ENCODE measurements at places on chromosomes 6 and 20.

DNA sequence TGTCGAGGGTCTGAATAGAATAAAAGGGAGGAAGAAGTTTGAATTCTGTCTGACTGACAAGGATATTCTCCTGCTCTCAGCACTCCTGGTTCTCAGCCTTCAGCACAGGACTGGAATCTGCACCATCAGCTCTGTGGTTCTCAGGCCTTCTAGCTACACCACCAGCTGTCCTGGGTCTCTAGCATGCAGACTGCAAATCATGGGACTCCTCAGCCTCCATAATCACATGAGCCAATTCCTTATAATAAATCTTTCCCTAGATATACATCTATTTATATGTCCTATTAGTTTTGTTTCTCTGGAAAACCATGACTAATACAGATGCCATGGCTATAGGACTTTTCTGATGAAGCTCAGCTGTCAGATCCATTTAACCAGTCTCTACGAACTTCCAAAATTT, 132.8 kb upstream of the ECI2 start:
- H3K4me1 ChIP-seq: no peaks in the 10 kb centered on the region
- H3K4me3 ChIP-seq: no peak overlapping the region
- no peak overlapping the region for H3K27ac ChIP-seq
- no peaks in the 10 kb centered on the region for H3K36me3 ChIP-seq

DNA sequence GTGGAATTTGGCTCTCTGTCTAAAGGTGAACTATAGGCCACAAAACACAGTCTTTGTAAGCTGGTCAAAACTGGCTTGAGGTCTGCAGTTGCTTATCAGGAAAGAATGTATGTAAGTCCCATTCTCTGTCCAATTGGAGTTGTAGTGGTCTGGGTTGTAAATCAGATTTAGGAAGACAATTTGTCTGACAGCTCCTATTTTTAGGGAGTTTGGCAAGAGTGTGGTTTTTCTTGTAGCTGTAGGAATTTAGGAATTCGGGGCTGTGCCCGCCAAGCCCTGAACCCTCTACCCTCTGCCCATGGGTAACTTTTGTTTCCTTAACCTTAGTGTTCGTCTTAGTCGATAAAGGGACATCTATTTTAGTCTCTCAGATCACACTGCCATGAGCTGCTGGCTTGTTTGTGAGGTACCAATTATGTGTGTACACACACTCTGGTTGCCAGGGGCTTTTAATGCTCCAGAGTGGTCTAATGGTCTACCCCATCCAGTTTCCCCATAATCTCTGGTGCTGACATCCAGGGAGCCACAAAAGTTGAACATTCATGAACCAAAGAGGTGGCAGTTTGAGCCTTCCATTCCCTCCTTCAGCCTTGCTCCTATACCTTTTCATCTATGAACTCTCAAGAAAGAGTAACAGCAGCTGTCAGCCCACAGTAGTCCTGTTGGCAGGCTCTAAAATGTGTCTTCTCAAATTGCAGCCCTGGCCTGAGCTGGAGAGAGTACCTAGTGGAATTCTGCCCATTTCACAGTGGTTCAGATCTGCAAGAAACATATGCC, 93.0 kb downstream of the ANKRD6 start:
- no peak for DNase-seq
- H3K4me3 ChIP-seq: no peak overlapping the region
- no peak overlapping the region for H3K27ac ChIP-seq
- no peaks in the 10 kb centered on the region for H3K27me3 ChIP-seq
- H3K4me1 ChIP-seq: no peaks in the 10 kb centered on the region
- H3K36me3 ChIP-seq: no peaks in the 10 kb centered on the region

GRCh38 chr20:10415013-10415650, 18.9 kb downstream of the MKKS start:
- no peaks in the 10 kb centered on the region for H3K27me3 ChIP-seq
- no peak overlapping the region for H3K27ac ChIP-seq
- peaks cover 25% of the 10 kb centered on the region for H3K4me1 ChIP-seq
- DNase-seq: no peak
- peaks cover 4% of the 10 kb centered on the region for H3K36me3 ChIP-seq

DNA sequence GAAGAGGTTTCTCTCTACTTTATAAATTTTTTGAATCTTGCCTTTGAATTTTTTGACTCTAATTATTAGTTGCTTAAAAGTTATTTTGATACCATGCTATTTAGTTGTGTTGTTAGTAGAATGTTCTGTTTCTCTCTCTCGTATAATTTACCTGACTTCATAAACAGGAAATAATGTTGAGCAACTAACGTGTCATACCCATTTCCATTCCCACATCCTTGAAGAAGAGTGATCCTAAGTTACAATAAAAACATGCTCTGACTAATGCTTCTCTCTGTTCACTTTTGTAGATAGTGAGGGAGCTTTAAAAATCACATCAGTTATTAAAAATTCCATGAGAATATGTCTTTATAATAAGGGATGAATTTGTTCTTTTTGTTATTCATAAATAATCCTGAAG, 69.7 kb downstream of the SAMD5 start:
- no peak overlapping the region for H3K4me3 ChIP-seq
- H3K27me3 ChIP-seq: no peaks in the 10 kb centered on the region
- no peak overlapping the region for H3K27ac ChIP-seq
- DNase-seq: no peak
- no peaks in the 10 kb centered on the region for H3K4me1 ChIP-seq

- DNase-seq: no peak
- H3K27ac ChIP-seq: no peak overlapping the region
- no peaks in the 10 kb centered on the region for H3K36me3 ChIP-seq
- H3K4me1 ChIP-seq: no peaks in the 10 kb centered on the region
- H3K27me3 ChIP-seq: peaks cover 13% of the 10 kb centered on the region
Measured at GRCh38 chr20:24916412-24916811, 32.7 kb upstream of the CST7 start.

DNA sequence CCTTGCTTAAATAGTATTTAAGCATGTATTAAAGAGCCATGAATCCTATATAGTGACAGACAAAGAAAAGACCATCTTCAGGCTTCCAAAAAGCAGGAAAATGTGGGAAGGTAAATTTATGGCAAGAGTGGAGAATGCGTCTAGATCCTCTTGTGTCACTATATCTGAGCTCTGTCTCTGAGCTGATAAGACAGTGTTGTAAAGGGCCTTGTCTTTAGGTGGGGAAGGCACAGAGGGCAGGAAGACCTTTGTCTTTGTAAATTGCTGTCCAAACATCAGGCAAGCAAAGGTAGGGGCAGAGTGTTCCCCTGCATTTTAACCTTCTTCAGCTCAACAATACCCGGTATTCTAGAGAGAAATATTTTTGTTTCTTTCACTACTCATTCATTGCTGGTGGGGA, 33.9 kb upstream of the MBOAT1 start:
- DNase-seq: no peak
- H3K36me3 ChIP-seq: no peaks in the 10 kb centered on the region
- 0 out of 2 replicates have a peak, but pooled peaks cover 3% of the 10 kb centered on the region for H3K4me1 ChIP-seq
- no peak overlapping the region for H3K4me3 ChIP-seq
- no peak overlapping the region for H3K27ac ChIP-seq
- H3K27me3 ChIP-seq: no peaks in the 10 kb centered on the region

- no peak for DNase-seq
- H3K4me1 ChIP-seq: no peaks in the 10 kb centered on the region
- no peak overlapping the region for H3K27ac ChIP-seq
- H3K27me3 ChIP-seq: no peaks in the 10 kb centered on the region
Measured at GRCh38 chr20:9442858-9443257, 71.5 kb upstream of the LAMP5 start.

- no peak overlapping the region for H3K4me3 ChIP-seq
- no peaks in the 10 kb centered on the region for H3K36me3 ChIP-seq
- DNase-seq: no peak
- H3K4me1 ChIP-seq: no peaks in the 10 kb centered on the region
Measured at GRCh38 chr6:99016355-99016754, 68.6 kb upstream of the FBXL4 start.

DNA sequence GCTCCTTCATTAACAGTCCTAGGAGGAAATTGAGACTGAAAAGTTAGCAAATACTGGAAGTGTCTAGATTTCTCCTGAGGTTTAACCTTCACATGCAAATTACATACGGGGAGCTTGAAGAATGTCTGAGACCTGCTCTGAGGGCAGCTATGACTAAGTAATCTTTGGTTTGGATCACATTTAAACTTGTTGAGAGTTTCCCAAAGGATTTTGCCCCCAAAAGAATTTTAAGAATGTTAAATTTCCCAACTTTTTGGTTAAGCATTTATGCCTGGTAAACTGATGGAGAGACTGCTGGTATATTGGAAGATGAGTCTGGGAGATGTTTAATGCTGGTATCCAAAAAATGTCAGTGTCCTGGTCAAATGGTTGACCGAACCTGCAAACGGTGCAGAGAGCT, 97.0 kb downstream of the RREB1 start:
- H3K36me3 ChIP-seq: peaks cover 11% of the 10 kb centered on the region
- no peaks in the 10 kb centered on the region for H3K27me3 ChIP-seq
- no peaks in the 10 kb centered on the region for H3K4me1 ChIP-seq
- H3K4me3 ChIP-seq: no peak overlapping the region
- no peak for DNase-seq
- H3K27ac ChIP-seq: no peak overlapping the region

- H3K4me3 ChIP-seq: no peak overlapping the region
- H3K36me3 ChIP-seq: no peaks in the 10 kb centered on the region
- H3K27me3 ChIP-seq: peaks cover 9% of the 10 kb centered on the region
- no peak overlapping the region for H3K27ac ChIP-seq
Measured at GRCh38 chr6:89564752-89565427, 73.7 kb downstream of the LYRM2 start.

Measured in HCT116 (cell line).